ENCODE measurements at places on chromosomes 1 and 21. TPM values are rescaled to one million over a fixed set of nuclear protein-coding genes. Genes with fewer than 3 reads are reported as not detected.

DNA sequence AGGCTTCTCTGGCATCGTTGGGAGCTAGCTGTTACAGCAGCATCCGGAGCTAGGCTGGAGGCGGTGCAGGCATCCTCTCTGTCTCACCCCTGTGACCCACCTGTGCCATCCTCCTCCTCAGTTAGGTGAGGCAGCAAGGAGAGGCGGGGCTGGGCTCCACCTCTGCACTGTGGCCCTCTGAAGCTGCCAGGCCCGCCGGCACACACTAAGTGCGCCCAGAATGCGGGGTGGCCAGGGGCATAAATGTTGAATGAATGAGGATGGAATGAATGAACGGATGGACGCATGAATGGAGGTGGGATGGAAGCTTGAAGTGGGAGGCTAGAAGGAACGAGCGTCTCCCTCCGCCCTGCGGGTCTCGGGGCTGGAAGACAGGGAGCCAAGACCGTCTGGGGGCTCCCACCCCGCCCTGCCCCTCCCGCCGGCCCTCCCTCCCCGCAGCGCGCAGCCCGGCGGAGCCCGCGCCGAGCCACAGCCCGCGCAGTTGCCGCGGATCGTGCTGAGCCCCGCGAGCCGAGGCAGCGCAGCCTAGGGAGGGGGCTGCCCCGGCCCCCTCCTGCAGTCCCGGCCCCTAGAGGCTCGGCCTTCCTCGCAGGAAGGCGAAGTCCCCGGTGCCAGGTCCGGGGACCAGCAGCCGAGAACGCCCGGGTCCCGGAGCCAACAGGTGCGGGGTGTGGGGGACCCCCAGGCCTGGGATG lies at the start of gene HCRTR1:
HCRTR1 (plus strand) TSS at position 472 of the 698 bp plus-strand sequence. CDS start 1,504 bp downstream, outside the sequence.
- DNase-seq = peak; percentile 42

- DNase-seq = no peak
Measured at GRCh38 chr1:210684466-210685294, 356.0 kb downstream of the HHAT start.

- no peak for DNase-seq
Measured at GRCh38 chr1:8679395-8679800, 138.0 kb downstream of the RERE start.

DNA sequence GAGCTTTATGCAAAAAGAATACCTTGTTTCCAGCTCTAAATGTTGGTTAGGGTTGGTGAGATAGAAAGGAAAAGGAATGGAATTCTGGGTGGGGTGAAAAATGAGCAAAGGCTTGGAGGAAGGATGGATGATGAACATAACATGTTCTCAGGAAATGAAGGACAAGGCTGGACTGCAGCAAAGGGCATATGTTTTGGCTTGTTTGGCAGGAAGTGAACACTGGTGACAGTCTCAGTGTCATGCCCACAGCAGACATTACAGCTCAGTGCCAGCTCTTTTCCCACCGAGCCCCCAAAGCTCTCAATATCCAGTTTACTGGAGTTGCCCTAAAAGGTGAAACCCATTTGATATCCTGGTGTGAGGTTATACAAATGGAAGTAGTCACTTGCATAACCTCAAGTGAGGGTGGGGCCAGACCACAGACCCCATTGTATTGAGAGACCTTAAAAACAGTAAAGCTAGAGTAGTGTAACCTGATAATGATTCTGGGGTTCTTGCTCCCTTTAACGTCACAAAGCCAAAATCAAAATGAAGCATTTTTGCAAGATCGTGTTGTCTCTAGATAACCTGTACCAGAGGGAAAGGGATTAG lies 270.6 kb downstream of the NFIA start:
- DNase-seq = no peak

- no peak for DNase-seq
Measured at GRCh38 chr1:170376801-170377385, 155.1 kb upstream of the GORAB start.

- DNase-seq = no peak
Measured at GRCh38 chr1:186183219-186183618, 191.8 kb downstream of the TPR start.

DNA sequence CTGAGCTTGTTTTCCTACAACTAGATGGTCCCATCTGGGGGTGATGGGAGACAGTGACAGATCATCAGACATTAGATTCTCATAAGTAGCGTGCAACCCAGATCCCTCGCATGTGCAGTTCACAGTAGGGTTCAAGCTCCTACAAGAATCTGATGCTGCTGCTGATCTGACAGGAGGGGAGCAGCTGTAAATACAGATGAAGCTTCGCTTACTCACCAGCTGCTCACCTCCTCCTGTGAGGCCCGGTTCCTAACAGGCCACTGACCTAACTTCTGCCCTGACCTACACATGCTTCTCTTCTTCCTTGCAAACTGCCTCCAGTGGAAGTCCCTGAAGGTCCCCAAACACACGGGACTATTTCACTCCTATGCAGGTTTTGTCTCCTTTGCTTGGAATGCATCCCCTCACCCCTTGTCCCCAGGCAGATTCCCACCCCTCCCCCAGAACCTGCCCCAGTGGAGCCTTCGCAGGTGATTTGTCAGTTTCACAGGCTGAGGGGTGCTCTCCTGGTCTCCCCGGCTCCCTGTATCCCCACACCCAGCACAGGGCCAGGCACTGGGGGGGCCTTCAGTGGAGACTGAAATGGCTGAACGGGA lies 5.7 kb upstream of the ZBTB48 start:
- DNase-seq = no peak

PRAMEF11 gene
- not detected for total RNA-seq

NFIA gene
- 132 TPM for total RNA-seq

TNNT2 gene
- 1.4 TPM for total RNA-seq

SLAMF6 gene
- total RNA-seq = 3.0 TPM
